ENCODE measurements at places on chromosomes 5 and 9.

- DNase-seq: no peak
These were observed 232.5 kb downstream of the PJA2 start for GRCh38 chr5:109177227-109177626.

GRCh38 chr5:136015966-136016650, 12.7 kb upstream of the TGFBI start:
- DNase-seq: no peak

DNA sequence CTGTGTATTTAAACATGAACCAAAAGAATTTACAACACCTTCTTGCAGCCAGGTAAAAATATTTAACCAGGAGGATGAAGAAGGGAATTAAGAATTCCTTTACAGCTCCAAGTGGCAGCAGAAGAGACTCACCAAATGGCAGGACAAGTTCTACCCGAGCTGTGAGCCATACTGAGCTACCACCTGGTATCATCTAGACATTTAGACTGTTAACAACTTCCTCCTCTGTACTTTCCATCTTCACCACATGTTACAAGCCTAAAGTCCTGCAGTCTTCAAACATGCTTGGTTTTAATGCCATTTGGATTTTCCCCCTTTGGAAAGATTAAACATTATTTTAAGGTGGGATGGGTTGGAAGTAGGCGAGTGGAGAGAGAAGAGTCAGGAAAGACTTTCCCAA, 190.2 kb downstream of the TRPM6 start:
- DNase-seq: no peak

DNA sequence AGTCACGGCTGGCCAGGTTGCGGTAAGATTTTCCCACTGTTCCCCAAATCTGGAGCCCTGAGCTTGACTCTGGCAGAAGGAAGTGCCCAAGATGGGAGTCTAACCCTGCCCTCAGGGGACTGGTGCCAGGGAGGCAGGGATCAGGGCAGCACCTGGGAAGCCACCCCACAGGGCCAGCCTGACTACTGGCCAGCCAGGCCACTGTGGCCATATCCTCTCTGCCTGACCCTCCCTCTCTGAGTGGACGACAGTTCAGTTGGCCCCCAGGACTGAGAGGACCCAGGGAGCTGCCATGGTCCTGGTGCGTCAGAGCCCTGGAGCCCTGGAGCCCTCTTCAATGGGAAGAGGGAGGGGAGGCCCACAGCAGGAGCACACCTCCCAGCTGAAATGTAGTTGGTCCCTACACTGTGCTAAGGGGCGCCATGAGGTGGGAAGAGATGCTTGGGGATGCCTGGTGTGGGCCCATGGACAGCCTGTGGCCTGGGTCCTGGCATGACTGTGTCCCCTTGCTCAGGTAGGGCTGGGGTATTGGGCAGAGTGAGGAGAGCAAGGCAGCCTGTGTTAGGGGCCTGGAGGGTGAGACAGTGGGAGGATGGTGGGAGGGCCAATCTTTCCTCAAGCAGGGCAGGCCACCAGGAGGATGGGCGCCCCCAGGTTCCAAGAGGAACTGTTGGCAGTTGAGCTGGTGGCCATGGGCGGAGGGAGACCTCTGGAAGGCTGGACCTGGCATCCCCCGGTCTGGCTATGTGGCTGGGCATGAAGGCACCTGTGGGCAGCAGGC, 81.1 kb downstream of the PHF2 start:
- no peak for DNase-seq

DNA sequence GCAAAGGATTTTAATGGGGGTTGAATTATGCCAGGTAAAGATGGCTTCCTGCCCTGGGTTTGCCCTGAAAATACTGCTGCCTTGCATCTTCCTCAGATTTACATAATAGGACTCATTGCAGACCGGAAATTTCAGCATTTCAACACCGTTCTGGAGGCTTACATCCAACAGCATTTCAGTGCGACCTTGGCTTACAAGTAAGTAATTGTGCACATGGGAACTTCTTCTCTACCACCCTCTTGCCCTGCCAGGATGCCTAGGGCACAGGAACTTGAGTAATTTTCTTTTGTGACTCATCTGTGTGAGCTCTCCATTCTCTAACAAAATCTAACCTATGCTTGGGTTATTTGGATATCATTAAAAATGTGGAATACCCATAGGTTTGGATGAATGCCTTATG, 80.2 kb downstream of the DOCK2 start:
- DNase-seq: no peak

DNA sequence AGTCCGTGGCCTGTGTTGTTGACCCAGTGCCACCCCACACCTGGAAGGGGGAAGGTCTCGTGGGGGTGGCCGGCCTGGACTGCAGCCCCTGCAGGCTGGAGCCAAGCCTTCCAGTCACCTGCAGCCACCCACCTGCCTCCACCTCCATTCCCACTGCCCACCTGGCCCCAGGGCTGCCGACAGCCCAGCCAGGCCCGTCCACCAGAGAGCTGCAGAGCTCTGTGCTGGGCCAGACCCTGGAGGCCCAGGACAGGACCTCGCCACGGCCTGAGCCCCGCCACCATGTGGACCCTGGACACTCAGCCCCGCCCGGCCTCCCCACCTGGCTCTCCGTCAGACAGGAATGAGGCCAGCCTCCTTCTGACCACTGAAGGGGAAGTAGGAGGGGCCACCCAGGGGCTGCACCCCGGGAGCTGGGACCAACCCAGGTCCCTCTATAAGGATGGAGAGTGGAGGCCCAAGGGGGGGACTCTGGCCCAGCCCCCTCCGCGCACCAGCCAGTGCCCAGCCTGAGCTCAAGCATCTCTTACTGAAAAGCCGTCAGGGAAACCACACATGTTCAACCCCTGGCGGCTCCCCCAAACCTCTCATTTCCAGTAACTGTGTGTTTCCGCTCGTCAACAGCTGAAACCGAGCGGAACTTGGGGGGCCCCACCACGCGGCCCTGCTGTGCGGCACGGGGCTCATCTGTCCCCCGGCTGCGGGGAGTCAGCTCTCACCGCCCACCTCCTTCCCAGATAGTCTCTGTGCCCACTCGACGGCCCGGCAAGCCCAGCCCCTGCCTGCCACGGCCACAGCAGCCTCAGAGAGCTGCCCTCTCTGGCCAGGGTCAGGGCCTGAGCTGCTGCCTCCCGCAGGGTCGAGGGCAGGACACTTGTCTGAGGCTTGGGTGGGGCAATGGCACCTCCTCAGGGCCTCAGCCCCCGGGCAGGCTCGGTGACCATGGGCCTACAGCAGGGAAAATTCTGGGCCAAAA, 12.8 kb downstream of the NOTCH1 start:
- DNase-seq: no peak

GRCh38 chr5:60820593-60821487, 23.2 kb downstream of the ELOVL7 start:
- DNase-seq: no peak

GRCh38 chr9:130786526-130786925, 48.5 kb upstream of the ABL1 start:
- DNase-seq: no peak

DNA sequence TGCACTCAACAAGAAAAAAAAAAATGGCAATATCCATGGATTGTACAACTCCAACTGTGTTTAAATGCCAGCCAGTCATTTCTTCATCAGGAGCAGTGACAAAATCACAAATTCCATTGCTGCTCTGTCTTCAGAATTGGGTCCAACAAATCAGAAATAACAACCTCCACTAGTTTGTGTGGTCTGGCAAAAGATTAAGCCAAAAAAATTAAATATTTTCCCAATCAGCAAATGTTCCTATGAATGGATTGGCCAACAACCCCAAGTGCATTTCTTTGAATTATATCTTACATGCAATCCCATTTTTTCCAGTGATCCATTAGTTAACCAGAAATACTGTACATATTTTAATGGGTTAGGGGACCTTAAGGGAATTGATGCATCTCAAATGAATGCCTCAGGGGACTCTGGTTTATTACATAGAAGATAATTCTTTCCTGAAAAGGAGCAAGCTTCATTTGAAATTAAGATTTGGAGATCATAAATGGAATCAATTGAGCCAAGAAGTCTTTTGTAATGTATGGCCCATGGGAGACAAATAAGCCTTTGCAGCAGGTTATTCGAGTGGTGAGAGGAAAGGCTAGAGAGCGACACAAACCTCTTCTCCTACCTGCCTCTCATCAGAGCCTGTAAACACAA, 131.8 kb downstream of the TLE1 start:
- DNase-seq: no peak
